ENCODE measurements at places on chromosomes 12 and 14. TPM values are rescaled to one million over a fixed set of nuclear protein-coding genes. Genes with fewer than 3 reads are reported as not detected.
A peak's percentile ranks its signal among the peaks of the same experiment; 100 is the strongest.

DNA sequence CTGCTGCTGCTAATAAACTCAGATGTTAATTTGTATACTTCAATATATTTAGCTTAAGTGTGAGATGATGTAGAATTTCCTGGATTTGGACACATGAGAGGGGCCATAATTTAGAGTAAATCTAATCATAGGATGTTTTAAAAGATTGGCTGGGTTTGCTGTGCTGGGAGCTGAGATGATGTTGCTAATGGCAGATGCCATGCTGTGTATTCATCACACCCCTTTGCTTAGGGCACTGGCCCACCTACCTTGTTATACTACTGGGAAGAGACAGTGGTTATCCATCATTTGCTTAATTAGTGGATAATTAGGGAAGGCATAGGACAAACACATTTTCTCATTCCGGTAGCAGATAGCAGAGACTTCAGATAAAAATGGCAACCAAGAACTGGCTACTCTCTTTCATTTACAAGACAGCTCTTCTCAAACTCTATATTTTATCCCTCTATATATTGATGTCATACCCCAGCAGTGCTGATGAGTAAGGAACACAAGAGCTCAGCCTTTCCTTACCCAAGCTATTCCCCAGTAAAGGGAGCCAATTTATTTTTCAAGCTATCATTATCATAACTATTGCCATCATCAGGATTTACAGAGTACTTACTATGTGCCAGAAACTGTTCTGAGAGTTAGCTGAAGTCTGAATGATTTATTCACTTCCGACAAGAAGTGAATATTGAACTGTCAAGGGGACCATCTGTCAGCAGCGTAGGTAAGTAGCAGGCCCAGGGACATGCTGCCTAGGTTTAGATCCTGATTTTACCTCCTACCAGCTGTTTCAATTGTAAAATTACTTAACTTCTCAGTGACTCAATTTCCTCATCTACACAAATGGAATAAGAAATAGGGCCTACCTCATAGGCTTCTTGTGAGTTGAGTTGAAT is 204.6 kb upstream of the FLRT2 start:
- no peak for DNase-seq
- no peaks in the 10 kb centered on the region for H3K4me1 ChIP-seq
- no peak overlapping the region for H3K27ac ChIP-seq
- no peak overlapping the region for H3K4me3 ChIP-seq
- no peaks in the 10 kb centered on the region for H3K27me3 ChIP-seq

- no peak for DNase-seq
- no peaks in the 10 kb centered on the region for H3K36me3 ChIP-seq
- no peaks in the 10 kb centered on the region for H3K4me1 ChIP-seq
These were observed 85.5 kb downstream of the TGFB3 start for GRCh38 chr14:75896341-75896740.

DNA sequence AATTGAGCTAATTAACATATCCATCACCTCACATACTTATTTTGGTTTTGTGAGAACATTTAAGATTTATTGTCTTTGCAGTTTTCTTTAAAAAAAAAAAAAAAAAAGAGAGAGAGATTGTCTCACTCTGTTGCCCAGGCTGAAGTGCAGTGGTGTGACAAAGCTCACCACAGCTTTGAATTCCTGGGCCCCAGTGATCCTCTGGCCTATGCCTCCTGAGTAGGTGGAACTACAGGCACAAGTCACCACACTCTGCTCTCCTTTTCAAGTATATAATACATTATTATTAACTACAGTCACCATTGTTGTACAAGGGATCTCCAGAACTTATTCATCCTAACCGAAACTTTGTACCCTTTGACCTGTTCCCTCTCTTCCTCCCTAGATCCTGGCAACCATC is 64.0 kb downstream of the NUMB start:
- no peaks in the 10 kb centered on the region for H3K27me3 ChIP-seq
- no peaks in the 10 kb centered on the region for H3K36me3 ChIP-seq

DNA sequence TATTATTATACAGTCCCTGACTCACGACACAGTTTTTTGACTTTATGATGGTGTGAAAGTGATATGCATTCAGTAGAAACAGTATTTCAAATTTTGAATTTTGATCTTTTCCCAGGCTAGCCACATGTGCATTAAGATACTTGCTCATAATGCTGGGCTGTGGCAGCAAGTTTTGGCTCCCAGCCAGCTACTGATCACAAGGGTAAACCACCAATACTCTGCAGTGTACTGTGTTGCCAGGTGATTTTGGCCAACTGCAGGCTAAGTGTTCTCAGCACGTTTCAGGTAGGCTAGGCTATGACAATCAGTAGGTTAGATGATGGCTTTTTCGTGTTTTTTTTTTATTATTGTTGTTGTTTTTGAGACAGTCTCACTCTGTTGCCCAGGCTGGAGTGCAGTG is 69.4 kb upstream of the ACTN1 start:
- no peak overlapping the region for H3K27ac ChIP-seq
- DNase-seq = no peak
- H3K27me3 ChIP-seq = no peaks in the 10 kb centered on the region

DNA sequence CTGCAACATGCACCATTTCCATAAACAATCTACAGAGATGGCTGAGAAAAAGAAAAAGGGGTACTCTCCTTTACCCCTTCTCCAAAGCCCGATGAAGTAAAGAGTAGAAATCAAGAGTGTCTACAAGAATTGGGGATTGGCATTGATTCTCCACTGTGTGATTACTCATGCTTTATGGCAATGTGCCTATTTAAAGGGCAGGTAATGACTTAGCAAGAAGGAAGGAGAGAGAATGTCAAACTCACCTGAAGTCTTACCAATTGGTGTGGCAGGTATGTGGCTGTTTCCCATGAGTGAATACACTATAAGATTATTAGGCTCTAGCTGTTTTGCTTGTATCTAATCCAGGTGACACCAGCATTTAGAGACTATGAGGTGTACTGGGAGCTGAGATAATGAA is 275.3 kb downstream of the CCER1 start:
- no peaks in the 10 kb centered on the region for H3K27me3 ChIP-seq
- no peak overlapping the region for H3K4me3 ChIP-seq
- DNase-seq = no peak
- H3K4me1 ChIP-seq = no peaks in the 10 kb centered on the region
- no peak overlapping the region for H3K27ac ChIP-seq

- H3K27ac ChIP-seq = no peak overlapping the region
- no peak for DNase-seq
- H3K27me3 ChIP-seq = no peaks in the 10 kb centered on the region
- no peaks in the 10 kb centered on the region for H3K36me3 ChIP-seq
These were observed 23.1 kb downstream of the MGAT4C start for GRCh38 chr12:86233126-86233525.

- no peak for DNase-seq
- H3K4me3 ChIP-seq = no peak overlapping the region
- H3K36me3 ChIP-seq = no peaks in the 10 kb centered on the region
- H3K27me3 ChIP-seq = no peaks in the 10 kb centered on the region
- H3K4me1 ChIP-seq = no peaks in the 10 kb centered on the region
These were observed 435.7 kb upstream of the DCN start for GRCh38 chr12:91618281-91618680.

DNA sequence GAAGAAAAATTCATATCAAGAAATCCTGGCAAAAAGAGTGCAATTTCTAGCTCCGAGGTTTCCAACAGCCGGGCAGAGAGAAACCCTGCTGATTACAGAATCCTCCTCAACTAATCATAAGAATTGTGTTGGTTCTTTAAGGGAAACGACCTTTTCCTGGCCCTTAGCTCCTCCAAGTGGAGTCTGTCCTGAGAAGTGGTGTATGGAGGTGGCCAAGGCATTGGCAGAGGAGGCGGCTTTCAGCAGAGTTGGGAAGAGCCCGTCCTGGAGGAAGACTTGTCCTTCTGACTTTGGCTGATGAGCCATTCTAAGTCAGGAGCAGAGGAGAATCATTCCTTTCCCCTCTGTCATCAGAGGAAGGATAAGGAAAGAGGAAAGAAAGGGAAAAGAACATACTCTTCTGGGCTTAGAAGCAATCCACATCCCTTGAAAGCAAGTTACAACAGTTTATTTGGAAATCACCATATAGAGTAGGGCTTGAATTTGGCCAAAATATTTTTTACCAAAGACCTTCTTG is 46.5 kb upstream of the PTCSC3 start:
- H3K4me1 ChIP-seq = no peaks in the 10 kb centered on the region
- peaks cover 3% of the 10 kb centered on the region for H3K27me3 ChIP-seq
- H3K36me3 ChIP-seq = no peaks in the 10 kb centered on the region
- H3K27ac ChIP-seq = no peak overlapping the region
- no peak overlapping the region for H3K4me3 ChIP-seq

DNA sequence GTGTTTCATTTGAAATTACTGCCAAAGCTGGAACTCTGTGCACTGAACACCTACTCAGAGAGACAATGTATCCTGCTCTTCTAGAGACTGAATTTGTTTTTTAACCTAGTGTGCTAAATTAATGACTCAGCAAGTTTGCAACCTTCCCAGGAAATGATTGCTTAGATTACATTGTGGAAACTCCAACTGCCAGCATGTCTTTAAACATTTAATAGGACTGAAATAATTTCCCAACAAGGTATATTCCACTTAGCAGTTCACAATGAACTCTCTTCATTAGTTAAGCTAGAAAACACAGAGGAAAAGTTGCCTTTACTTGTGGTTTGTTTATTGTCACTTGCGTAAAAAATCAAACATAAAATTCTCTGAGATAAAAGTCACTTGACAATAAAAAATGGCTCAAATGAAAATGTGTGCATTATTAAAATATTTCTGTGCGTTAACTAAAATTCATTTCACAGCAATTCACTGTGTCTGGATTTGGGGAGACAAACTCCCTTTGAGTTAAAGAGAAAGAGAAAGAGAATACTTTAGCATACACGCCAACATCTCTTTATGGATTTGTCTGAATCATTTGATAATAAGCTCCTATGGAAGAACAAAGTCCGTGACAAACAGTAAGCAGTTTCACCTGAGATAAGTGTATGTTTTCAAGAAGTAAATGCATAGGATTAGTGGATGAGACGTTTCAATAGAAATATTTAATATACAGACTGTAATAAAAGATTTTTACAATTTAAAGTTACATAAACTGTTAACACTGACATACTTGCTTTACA is 284.0 kb downstream of the PRKD1 start:
- DNase-seq = no peak
- no peaks in the 10 kb centered on the region for H3K4me1 ChIP-seq
- H3K36me3 ChIP-seq = no peaks in the 10 kb centered on the region
- H3K4me3 ChIP-seq = no peak overlapping the region

- peak overlapping the region; percentile 95 for H3K27ac ChIP-seq
- H3K27me3 ChIP-seq = no peaks in the 10 kb centered on the region
- peaks cover 3% of the 10 kb centered on the region for H3K36me3 ChIP-seq
- no peak for DNase-seq
These were observed 862 bp downstream of the CRIP2 start for GRCh38 chr14:105475269-105476096.

- peak; percentile 91 for DNase-seq
- no peaks in the 10 kb centered on the region for H3K36me3 ChIP-seq
- peak overlapping the region; percentile 63 for H3K27ac ChIP-seq
- H3K27me3 ChIP-seq = peaks cover 24% of the 10 kb centered on the region
- no peak overlapping the region for H3K4me3 ChIP-seq
These were observed 5.3 kb downstream of the TRPV4 start for GRCh38 chr12:109827566-109828550.

GRCh38 chr14:54147282-54147681 is 190.7 kb upstream of the BMP4 start:
- H3K4me3 ChIP-seq = no peak overlapping the region
- no peak overlapping the region for H3K27ac ChIP-seq
- no peaks in the 10 kb centered on the region for H3K36me3 ChIP-seq
- no peaks in the 10 kb centered on the region for H3K27me3 ChIP-seq

GRCh38 chr12:3137268-3137781 is 60.1 kb downstream of the TSPAN9 start:
- H3K27me3 ChIP-seq = no peaks in the 10 kb centered on the region
- H3K4me3 ChIP-seq = no peak overlapping the region
- H3K36me3 ChIP-seq = no peaks in the 10 kb centered on the region
- peaks cover 92% of the 10 kb centered on the region for H3K4me1 ChIP-seq
- peak; percentile 83 for DNase-seq

DNA sequence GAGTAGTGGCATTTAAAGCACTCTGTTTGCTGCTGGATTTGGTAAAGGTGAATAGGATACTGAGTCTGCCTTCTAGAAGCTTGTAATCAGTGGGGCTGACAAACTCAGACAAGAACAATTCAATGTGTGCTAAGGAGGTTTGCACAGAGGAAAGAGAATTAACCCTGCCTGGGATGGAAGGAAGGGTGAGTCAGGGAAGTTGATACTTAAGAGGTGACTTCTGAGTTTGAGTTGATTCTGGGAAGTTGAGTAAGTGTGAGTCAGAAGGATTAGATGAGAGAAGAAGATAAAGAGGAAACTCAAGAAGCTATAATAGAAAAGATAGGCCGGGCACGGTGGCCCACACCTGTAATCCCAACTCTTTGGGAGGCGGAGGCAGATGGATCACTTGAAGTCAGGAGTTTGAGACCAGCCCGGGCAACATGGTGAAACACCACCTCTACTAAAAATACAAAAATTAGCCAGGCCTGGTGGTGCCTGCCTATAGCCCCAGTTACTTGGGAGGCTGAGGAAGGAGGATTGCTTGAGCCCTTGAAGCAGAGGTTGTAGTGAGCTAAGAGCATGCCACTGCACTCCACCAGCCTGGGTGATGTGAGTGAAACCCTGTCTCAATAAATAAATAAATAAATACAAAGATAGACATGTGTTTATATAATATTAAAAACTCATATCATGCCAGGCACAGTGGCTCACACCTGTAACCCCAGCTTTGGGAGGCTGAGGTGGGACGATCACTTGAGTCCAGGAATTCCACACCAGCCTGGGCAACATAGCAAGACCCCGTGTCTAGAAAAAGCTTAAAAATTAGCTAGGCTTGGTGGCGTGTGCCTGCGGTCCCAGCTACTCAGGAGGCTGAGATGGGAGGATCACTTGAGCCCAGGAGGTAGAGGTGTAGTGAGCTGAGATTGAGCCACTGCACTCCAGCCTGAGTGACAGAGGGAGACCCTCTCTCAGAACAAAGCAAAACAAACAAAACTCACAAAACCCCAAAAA is 126.8 kb upstream of the CPM start:
- H3K27ac ChIP-seq = no peak overlapping the region
- H3K27me3 ChIP-seq = no peaks in the 10 kb centered on the region
- no peak for DNase-seq
- H3K36me3 ChIP-seq = no peaks in the 10 kb centered on the region
- no peaks in the 10 kb centered on the region for H3K4me1 ChIP-seq
- no peak overlapping the region for H3K4me3 ChIP-seq

DNA sequence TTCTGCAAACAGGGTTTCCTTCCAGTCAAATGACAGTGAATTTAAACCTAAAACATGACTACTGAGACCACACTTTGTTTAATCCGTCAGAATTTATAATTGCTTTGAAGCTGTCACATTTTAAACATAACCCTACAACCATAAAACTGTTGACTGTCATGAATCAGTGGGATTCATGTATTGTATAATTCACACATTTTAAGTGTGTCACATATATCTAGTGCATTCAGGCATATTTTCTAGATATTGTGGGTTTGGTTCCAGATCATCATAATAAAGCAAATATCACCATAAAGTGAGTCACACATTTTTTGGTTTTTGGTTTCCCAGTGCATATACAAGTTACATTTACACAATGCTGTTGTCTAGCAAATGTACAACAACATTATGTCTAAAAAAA is 304.4 kb downstream of the TMEM132D start:
- no peaks in the 10 kb centered on the region for H3K36me3 ChIP-seq
- H3K4me3 ChIP-seq = no peak overlapping the region

RPS6KA5 gene
- 1.7 TPM for polyA plus RNA-seq

MGST1 gene
- 2.0 TPM for polyA plus RNA-seq

C12orf54 gene
- not detected for polyA plus RNA-seq
